Hippocampal formation (tissue), 2 donors: ENCODE measurements at places on chromosomes 6 and 20.

- no peak for DNase-seq
Measured at GRCh38 chr6:68473433-68474210, 161.5 kb upstream of the ADGRB3 start.

- no peak for DNase-seq
Measured at GRCh38 chr20:40582531-40582930, 106.5 kb downstream of the MAFB start.

GRCh38 chr6:110664933-110665332, 150.3 kb downstream of the CDK19 start:
- no peak for DNase-seq

DNA sequence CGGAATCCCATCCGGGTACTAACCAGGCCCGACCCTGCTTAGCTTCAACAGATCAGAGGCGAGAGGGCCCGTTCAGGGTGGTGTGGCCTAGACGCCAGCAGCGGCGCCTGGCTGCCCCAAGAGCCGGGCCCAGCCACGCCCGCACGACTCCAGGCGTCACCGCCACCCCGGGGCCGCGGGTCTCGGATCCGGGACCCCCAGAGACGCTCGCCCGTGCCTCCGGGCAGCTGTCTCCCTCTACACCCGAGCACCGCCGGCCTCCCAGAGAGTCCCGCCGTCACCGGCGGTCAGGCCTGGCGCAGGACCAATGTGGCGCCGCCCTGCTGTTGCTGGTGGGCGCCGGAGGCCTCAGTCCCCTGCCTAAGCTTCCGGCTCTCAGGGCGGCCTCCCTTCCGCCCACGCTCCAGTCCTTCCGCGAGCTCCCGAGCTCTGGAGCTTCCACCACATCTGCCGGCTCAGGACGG, 441.2 kb upstream of the DEFB115 start:
- DNase-seq, result no peak

- DNase-seq, result no peak
Measured at GRCh38 chr6:44630125-44631028, 242.9 kb downstream of the CDC5L start.

DNA sequence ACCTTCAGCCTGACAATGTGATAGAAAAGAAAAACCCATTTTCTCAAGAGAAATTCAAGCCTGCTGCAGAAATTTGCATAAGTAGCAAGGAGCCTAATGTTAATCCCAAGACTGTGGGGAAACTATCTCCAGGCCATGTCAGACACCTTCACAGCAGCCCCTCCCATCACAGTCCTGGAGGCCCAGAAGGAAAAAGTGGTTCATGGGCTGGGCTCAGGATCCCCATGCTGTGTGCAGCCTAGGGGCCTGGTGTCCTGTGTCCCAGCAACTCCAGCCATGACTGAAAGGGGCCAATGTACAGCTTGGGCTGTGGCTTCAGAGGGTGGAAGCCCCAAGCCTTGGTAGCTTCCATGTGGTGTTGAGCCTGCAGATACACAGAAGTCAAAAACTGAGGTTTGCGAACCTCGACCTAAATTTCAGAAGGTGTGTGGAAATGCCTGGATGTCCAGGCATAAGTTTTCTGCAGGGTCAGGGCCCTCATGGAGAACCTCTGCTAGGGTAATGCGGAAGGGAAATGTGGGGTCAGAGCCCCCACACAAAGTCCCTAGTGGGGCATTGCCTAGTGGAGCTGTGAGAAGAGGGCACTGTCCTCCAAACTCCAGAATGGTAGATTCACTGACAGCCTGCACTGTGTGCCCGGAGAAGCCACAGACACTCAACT, 11.8 kb downstream of the ZBTB9 start:
- no peak for DNase-seq

- DNase-seq, result no peak
Measured at GRCh38 chr6:27176523-27177484, 70.7 kb upstream of the PRSS16 start.

DNA sequence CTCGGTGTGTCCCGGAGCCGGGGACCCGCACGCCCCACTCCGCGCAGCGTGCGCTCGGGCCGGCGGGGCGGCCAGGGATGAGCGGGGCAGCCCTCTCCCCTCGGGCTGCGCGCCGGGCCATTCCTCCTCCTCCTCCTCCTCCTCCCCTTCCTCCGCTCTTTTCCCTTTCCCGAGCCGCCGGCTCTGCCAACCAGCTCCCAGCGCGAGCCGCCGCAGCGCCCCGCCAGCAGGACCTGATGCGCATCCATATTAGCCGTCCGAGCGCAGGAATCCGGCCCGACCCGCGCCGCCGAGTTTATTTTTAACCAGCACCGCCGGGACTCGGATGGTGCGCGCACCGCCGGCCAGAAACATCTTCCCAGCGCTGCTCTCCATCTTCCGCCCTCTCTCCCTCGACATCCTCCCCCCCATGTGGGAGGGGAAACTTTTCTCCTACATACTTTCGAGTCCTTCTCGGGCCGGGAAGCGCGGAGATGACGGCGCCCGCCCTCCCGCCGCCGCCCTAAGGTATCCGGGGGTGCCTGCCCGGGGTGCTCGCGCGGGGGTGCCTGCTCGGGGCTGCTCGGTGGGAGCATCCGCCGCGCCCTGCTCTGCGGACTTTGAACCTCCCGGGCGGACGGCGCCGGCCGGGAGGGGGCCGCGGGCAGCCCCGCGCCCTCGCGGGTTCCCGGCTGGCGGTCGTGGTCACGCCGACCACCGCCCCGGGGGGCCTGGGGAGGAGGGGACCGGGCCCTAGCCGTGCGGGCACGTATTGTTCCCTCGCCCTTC, 619 bp downstream of the RREB1 start:
- DNase-seq, result no peak

GRCh38 chr6:44127186-44128019, at the start of the genes MRPL14 and TMEM63B:
Gene MRPL14, minus strand, starts transcription at chr6:44127452. Its CDS starts 10,841 bp downstream, at chr6:44116611.
Gene TMEM63B, plus strand, starts transcription at chr6:44127554. Its CDS starts 7,031 bp downstream, at chr6:44134585.
- peak; percentile 81 for DNase-seq

DNA sequence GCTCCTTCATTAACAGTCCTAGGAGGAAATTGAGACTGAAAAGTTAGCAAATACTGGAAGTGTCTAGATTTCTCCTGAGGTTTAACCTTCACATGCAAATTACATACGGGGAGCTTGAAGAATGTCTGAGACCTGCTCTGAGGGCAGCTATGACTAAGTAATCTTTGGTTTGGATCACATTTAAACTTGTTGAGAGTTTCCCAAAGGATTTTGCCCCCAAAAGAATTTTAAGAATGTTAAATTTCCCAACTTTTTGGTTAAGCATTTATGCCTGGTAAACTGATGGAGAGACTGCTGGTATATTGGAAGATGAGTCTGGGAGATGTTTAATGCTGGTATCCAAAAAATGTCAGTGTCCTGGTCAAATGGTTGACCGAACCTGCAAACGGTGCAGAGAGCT, 97.0 kb downstream of the RREB1 start:
- no peak for DNase-seq
